ENCODE measurements at places on chromosomes 6 and 20. TPM values are rescaled to one million over a fixed set of nuclear protein-coding genes. Genes with fewer than 3 reads are reported as not detected.

Gene CRIP3
- total RNA-seq: not detected

Gene CDSN
- not detected for total RNA-seq

Gene SNAI1
- total RNA-seq: 7.7 TPM

Gene ADGRF1
- total RNA-seq: 5.4 TPM

Gene ERVFRD-1
- not detected for total RNA-seq

Gene C4A
- total RNA-seq: 0.94 TPM

Gene GNAS-AS1
- 8.4 TPM for total RNA-seq

Gene RCAN2
- total RNA-seq: 0.34 TPM

Gene TGM3
- total RNA-seq: not detected

Gene SLC32A1
- total RNA-seq: not detected

Gene ZNF133
- total RNA-seq: 12.4 TPM

Gene DTNBP1
- total RNA-seq: 6.5 TPM

Gene PRDM13
- total RNA-seq: 1.4 TPM

Gene SYCP2L
- 2.7 TPM for total RNA-seq

Gene ZSCAN16
- 5.2 TPM for total RNA-seq

Gene KIAA1755
- total RNA-seq: 4.4 TPM

Gene DDX43
- total RNA-seq: not detected

Gene CALHM5
- total RNA-seq: 0.29 TPM

Gene DYNLT2
- total RNA-seq: 1.6 TPM

Gene CD109
- total RNA-seq: 36.4 TPM

Gene KCNQ2
- 0.45 TPM for total RNA-seq

Gene PI3
- not detected for total RNA-seq

Gene ANKRD60
- total RNA-seq: not detected

Gene HLA-G
- not detected for total RNA-seq

Gene PACRG
- total RNA-seq: not detected

Gene TPX2
- 122 TPM for total RNA-seq
